Right lung (tissue), 10 donors: ENCODE measurements at places on chromosomes 6 and 20. TPM values are rescaled to one million over a fixed set of nuclear protein-coding genes. Genes with fewer than 3 reads are reported as not detected.

PCNA gene
- polyA plus RNA-seq = 178 TPM

- DNase-seq = no peak
Observed at GRCh38 chr20:48238781-48239180, 453.5 kb upstream of the SULF2 start.

DNA sequence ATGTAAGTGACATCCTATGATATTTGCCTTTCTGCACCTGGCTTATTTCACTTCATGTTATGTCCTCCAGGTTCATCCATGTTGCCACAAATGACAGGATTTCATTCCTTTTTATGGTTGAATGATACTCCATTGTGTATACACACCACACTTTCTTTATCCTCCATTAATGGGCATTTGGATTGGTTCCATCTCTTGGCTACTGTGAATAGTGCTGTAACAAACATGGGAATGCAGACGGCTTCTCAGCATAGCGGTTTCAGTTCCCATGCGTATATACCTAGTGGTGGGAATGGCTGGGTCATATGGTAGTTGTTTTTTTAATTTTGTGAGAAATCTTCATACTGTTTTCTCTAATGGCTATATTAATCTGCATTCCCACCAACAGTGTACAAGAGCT lies 14.8 kb downstream of the MTHFD1L start:
- no peak for DNase-seq

TBC1D7 gene
- 23.2 TPM for polyA plus RNA-seq

GRCh38 chr6:34512738-34513115 lies 43.4 kb downstream of the SPDEF start:
- no peak for DNase-seq

ANKRD66 gene
- 2.3 TPM for polyA plus RNA-seq

PRDM13 gene
- polyA plus RNA-seq = not detected

CCN6 gene
- polyA plus RNA-seq = 0.30 TPM

DNA sequence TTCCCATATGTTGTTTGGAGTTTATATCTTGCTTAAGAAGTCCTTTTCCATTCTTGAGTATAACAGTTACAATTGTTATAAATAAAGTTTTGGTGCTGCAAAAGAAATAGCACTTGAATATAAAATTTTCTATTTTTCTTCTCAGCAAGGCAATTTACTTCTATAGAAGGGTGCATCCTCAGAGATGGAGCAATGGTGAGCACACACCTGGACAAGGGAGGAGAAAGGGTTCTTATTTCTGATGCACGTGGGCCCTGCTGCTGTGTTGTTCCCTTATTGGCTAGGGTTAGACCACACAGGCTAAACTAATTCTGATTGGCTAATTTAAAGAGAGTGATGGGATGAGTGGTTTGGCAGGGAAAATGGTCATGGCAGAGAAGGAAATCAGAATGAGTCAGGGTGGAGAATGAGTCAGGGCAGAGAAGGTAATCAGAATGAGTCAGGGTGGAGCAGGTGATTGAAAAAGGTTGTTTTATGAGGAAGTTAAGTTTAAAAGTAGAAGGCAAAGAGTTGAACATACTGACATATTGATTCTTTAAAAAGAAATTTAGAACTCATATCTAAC lies 38.0 kb downstream of the CST8 start:
- no peak for DNase-seq

SRC gene
- polyA plus RNA-seq = 79.5 TPM

DNA sequence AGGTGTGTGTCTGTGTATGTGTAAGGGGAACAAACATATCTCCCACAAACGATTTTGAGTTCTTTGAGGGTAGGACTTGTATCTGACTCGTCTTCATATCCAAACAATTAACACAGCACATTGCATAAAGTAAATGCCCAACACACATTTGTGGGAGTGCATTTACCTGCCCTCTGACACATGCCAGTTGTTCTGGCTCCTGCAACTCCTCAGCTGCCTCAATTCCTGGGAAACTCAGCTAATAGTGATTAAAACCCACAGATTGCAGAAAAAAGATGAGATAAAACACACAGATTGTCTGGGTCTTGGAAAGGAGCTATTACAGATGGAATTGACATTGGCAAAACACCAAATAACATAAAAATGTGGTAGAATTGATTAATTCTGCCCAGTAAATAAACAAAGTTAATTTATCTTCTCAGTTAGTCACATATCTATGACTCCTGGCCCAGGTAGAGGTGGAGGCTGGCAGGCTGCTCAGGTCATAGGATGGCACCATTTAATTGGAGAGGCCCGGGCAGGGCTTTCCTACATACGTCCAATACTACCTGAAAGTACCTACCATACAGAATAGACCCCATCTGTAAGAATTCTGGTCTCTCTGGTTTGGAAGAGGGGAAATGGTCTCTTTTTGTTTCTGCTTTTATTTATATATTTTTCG lies 71.5 kb upstream of the IFNGR1 start:
- no peak for DNase-seq
